ENCODE measurements at places on chromosomes 16 and 17.

GRCh38 chr17:57277923-57278604 is 21.7 kb downstream of the MSI2 start:
- no peak for DNase-seq

DNA sequence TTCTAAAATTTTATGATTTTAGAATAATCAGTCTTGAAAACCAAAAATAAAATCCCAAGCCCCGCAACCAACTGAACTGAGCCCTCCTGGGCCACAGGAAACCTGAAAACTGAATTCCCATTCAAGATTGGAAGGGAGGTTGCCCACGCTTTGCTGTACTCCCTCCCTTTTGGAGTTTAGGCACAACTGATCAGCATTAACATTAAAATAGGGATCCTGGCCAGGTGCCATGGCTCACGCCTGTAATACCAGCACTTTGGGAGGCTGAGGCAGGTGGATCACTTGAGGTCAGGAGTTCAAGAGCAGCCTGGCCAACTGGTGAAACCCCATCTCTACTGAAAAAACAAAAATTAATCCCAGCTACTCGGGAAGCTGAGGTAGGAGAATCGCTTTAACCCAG is 52.7 kb upstream of the NETO2 start:
- no peak for DNase-seq

DNA sequence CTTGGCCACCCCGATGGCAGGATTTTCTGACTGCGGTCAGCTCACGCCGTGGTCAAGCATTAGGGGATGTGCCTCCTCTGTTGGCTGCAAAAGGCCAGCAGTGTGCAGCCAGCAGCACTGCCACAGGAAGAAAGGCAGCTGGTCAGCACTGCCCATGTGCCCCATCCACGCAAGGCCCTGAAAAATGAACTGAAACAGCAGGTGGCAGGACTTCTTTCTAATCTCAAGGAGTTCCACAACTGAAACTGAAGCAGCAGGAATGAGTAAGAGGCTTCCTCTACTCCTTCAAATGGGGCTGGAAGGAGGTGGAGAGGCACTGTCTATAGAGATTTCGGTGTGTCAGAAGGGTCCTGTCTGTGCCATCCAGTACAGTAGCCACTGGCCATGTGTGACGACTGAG is 3.2 kb downstream of the ZNF500 start:
- DNase-seq: no peak

- DNase-seq: no peak
Observed at GRCh38 chr17:72806011-72806410, 286.5 kb downstream of the SLC39A11 start.

DNA sequence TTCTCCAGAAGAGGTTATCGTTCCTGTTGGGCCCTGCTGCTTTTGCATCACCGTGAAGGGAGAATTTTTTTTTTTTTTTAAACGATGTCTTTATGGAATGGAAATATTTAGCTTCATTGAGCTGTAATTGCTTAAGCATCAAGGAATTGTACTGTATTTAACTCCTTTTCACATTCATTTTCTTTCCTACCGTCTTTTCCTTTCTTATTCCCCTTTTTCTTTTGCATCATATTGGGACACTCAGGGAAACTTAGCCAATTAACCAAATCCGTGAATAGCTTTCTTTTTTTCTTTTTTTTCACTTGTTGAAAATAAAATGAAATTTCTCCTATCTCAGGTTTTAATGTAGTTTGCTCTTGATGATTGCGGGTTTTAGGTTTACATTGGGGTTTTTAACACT is 1.5 kb downstream of the TNRC6A start:
- DNase-seq: no peak
